ENCODE measurements at places on chromosomes 12 and 14.

DNA sequence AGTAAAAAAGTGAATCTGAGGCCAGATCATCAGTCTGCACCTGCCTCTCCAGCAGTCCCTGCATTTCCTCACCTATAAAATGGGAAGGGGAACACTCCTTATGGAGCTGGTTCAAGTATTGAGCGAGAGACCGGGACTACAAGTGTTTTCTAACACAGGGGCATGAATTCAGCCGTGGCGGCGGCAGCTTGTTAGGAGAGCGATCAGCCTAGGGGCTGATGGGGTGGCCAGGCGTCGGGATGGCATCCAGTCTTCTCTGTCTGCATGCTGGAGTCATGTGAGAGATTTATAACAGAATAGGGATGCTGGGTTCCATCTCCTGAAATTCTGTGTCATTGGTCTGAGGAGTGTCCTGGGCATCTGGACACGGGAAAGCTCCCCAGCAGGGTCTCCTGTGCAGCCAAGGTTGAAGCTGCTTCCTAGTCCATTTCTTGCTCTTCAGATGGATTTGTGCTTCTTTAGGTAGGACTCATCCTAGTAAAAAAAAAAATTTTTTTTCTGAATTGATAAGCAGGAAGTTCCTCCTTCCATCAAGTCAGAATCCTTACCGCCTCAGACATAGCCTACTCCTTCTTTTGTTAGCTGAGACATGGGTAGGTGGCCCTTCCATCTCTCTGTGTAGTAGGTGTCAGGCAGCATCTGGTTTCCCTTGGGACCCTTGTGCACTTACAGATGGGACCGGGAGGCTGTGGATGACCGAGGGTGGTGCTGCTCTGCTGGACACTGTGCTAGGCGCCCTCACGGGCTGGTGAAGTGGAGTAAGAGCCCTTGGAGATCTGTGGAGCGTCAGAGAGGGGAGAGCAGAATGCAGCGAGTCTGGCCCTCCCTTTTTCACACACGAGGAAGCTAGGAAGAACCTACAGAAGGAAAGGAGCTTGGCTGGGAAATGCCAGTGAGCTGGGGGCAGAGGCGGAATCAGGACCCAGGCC is 146.7 kb downstream of the TSPAN9 start:
- no peak for DNase-seq

GRCh38 chr12:42361909-42362646 is 36.1 kb downstream of the PPHLN1 start:
- no peak for DNase-seq

GRCh38 chr12:62258941-62259630 is 1.1 kb upstream of the USP15 start:
- peak; percentile 34 for DNase-seq

DNA sequence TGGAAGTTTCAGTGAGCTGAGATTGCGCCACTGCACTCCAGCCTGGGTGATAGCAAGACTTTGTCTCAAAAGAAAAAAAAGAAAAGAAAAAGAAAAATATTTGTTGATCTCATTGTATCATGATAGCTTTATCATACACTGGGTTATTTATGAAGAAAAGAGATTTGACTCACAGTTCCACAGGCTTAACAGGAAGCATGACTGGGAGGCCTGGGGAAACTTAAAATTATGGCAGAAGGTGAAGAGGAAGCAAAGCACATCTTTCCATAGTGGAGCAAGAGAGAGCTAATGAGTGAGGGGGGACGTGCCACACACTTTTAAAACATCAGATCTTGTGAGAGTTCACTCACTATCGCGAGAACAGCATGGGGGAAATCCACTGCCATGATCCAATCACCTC is 72.7 kb upstream of the FUT8 start:
- DNase-seq: no peak

Data from NCI-H2081 (cell line).